ENCODE measurements at places on chromosomes 11 and 22. TPM values are rescaled to one million over a fixed set of nuclear protein-coding genes. Genes with fewer than 3 reads are reported as not detected.

DNA sequence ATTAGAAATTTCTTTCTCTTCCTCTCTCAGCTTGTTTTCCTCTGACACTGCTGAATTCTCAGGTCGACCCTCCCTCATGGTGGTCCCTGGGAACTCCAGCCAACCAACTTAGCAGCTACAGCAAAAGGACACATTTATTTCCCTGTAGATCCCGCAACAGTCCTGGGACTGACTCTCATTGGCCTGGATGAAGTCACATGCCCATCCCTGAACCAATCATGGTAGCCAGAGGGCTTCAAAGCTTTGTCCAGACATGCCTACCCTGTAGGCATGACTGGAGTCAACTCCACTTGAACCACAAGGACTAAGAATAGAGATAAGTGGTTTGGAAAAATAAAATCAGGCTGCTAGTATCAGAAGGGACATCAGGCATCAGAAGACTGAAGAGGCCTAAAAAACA lies 84.6 kb upstream of the LRRC55 start:
- no peak overlapping the region for H3K4me3 ChIP-seq
- H3K27ac ChIP-seq: no peak overlapping the region
- DNase-seq: no peak
- H3K36me3 ChIP-seq: no peaks in the 10 kb centered on the region
- peaks cover 4% of the 10 kb centered on the region for H3K4me1 ChIP-seq
- H3K27me3 ChIP-seq: no peaks in the 10 kb centered on the region

GRCh38 chr11:10600570-10601248 lies 32.2 kb upstream of the LYVE1 start:
- H3K27ac ChIP-seq: no peak overlapping the region
- no peak for DNase-seq
- peaks cover 8% of the 10 kb centered on the region for H3K4me1 ChIP-seq

- no peaks in the 10 kb centered on the region for H3K36me3 ChIP-seq
- DNase-seq: peak; percentile 56
- no peak overlapping the region for H3K4me3 ChIP-seq
- no peak overlapping the region for H3K27ac ChIP-seq
Measured at GRCh38 chr22:46355369-46355995, 20.0 kb downstream of the TRMU start.

DNA sequence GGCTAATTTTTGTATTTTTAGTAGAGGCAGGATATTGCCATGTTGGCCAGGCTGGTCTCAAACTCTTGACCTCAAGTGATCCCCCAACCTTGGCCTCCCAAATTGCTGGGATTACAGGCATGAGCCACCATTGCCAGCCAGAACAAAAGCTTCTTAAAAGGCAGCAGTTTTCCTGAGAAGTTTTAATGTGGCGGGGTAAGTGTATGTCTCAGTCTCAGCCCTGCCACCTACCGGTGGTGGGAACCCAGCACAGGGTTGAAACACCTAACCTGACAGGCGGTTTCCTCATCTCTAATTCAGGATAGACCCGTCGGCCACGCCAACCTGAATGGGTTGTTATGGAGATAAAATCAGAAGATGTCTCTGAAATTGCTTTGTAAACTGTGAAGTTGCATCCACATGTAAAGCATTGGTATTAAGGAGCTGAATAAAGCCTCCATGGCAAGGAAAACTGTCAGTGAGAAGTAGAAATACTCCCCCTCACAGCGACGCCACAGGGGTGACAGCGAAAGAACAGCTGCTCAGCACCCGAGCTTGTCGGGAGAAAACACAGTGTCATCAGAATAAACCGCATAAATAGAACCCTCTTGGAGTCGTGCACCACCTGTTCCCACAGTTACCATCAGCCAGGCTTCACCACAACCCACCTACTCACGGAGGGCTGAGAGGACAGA lies 165.9 kb upstream of the NCAM1 start:
- H3K4me3 ChIP-seq: no peak overlapping the region
- peaks cover 4% of the 10 kb centered on the region for H3K4me1 ChIP-seq
- no peak overlapping the region for H3K27ac ChIP-seq
- DNase-seq: no peak
- no peaks in the 10 kb centered on the region for H3K27me3 ChIP-seq
- H3K36me3 ChIP-seq: no peaks in the 10 kb centered on the region

DNA sequence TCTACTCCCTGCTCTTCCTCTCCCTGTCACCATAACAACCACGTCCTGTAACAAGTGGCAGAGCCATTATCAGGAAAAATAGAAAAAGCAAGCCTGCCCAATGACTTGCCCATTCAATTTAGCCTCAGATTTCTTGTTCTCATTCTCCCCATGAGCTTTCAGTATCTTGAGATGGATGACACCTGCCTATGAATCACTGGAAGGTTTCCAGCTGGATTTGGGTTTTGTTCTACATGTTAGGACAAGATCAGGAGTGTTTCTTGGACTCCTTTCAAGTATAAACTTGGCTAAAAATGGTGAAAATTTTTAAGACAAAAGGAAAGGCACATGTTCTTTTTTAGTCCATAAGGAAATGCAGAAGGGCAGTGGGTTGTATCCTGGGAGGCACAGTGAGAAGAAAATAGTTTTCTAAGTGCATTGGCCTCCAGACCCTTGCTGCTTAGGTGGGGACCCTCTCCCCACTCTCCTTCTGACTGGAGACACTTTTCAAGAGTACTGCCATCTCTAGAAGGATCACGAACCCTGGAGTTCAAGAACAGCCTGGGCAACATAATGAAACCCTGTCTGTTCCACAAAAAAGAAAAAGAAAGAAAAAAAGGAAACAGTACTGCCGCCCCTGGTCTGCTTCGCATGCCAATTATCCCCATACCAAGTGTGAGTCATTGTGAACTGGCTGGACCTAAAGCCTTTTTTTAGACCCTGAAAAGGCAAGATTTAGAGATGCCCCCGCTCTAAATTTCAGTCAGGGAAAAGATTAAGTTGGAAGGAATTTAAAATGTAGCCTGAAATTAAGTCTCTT lies 51.0 kb downstream of the MTNR1B start:
- H3K36me3 ChIP-seq: no peaks in the 10 kb centered on the region
- no peaks in the 10 kb centered on the region for H3K27me3 ChIP-seq
- no peak overlapping the region for H3K27ac ChIP-seq
- DNase-seq: no peak
- no peaks in the 10 kb centered on the region for H3K4me1 ChIP-seq

- H3K4me1 ChIP-seq: no peaks in the 10 kb centered on the region
- H3K27me3 ChIP-seq: no peaks in the 10 kb centered on the region
- DNase-seq: no peak
- H3K27ac ChIP-seq: no peak overlapping the region
- no peaks in the 10 kb centered on the region for H3K36me3 ChIP-seq
Measured at GRCh38 chr22:42171946-42172719, 41.5 kb upstream of the CYP2D6 start.

- H3K4me1 ChIP-seq: no peaks in the 10 kb centered on the region
- H3K27ac ChIP-seq: no peak overlapping the region
- no peak for DNase-seq
- no peaks in the 10 kb centered on the region for H3K27me3 ChIP-seq
- H3K36me3 ChIP-seq: no peaks in the 10 kb centered on the region
- no peak overlapping the region for H3K4me3 ChIP-seq
Measured at GRCh38 chr22:24096758-24097115, 84.5 kb upstream of the SUSD2 start.

DNA sequence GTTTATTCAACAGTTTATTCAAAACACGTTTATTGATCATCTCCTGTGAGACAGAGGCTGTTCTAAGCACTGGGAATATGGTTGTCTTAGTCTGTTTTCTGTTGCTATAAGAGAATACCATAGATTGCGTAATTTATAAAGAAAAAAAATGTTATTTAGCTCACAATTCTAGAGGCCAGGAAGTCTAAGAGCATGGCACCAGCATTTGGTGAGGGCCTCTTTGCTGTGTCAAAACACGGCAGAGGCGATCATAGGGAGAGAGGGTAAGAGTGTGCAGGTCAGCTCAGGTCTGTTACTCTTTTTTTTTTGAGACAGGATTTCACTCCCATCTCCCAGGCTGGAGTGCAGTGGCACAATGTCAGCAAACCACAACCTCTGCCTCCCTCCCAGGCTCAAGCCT lies 5.2 kb upstream of the IL17RA start:
- no peak overlapping the region for H3K4me3 ChIP-seq
- H3K27ac ChIP-seq: no peak overlapping the region
- DNase-seq: no peak
- H3K27me3 ChIP-seq: no peaks in the 10 kb centered on the region

DNA sequence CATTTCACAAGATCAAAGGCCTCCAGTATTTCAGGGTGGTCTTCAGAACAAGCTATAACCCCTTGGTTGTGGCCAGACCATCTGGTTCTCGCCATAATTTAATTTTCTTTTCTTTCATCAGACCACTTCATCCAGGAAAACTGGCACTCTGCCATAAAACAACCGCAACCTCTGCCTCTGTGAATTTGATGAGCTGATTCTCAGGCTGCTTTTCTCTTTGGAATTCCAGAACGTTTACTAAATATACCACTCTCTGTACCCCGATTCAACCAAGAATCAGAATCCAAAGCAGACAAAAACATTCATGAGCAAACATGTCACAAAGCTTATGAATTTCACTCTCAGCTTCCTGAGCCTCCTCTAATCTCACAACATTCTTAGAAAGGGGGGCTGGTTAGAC lies 331.8 kb upstream of the SYN3 start:
- H3K36me3 ChIP-seq: no peaks in the 10 kb centered on the region
- peaks cover 2% of the 10 kb centered on the region for H3K4me1 ChIP-seq
- no peaks in the 10 kb centered on the region for H3K27me3 ChIP-seq
- H3K4me3 ChIP-seq: no peak overlapping the region
- no peak for DNase-seq

DNA sequence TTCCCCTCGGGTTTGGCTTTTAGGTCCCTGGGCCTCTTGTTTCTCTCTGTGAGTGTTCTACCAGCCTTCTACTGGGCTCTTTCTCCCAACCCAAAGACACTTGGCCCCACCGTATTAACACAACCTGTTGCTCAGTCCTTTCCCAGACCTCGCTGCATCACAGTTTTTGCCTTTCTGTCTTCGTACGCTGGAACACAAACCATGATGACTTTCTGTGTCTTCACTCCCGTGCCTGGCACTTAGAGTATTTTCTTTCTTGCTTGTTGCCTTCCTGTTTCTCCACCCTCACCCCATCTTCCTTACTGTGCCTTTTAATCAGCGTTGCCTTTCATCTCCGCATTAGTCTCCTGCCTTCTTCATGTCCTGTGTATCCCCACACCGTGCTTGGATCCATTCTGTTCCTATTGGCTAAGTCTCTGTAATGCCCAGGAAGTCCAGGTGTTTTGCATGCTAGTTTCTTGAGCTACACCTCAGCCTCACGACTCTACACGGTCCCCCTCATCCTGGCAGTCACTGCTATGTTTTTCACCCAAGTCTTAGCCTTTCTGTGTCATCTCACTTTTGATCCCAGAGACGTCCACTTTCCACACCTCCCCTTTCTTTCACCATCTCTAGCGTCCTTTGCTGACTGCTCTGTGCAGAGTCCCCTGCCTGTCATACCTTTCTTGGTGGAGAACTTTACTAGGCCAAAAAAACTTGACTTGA lies 1.6 kb downstream of the MARK2 start:
- H3K27me3 ChIP-seq: no peaks in the 10 kb centered on the region
- no peak for DNase-seq
- H3K4me3 ChIP-seq: peak overlapping the region; percentile 80

GRCh38 chr22:46655861-46656608 lies 35.8 kb downstream of the GRAMD4 start:
- no peaks in the 10 kb centered on the region for H3K36me3 ChIP-seq
- H3K27me3 ChIP-seq: no peaks in the 10 kb centered on the region
- no peak overlapping the region for H3K4me3 ChIP-seq
- H3K4me1 ChIP-seq: peaks cover 12% of the 10 kb centered on the region
- H3K27ac ChIP-seq: no peak overlapping the region

DNA sequence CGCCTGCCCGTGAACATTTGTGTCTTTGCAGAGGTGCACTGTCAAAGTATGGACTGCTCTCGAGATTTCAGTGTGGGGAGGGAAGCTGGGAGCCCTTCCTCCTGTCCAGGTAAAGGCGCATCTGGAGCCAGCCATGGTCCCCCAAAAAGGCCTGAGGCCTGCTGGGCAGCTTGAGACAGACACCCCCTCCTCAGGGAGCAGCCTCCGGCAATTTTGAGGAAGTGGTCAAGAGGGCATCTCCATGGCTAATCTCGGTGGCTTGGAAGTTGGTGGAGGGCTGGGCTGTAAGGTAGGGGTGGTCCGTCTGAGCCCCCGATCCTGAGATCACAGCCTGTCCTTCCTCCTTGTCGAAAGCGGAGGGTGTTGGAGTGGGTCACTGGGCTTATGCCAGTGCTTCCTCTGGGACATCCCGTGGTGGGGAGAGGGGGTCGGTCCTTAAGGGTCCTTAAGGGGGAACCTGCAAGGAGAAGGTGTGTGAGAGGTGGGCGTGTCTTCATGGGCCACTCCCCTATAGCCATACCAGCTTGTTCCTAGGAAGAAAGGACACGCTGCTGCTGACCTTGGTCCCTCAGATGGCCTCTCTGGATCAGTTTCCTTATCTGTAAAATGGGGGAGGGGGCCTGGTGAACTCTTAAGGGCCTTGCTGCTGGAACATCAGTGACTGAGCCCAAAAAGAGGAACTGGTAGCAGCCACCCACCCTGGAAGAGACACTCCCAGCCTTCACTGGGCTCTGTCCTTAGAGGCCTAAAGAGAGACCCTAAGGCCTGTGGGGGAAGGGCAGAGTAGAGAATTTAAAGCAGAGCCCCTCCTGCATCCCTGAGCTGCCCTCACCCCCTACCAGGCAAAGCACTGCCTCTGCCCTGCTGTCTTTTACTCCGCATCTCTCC lies 2.6 kb downstream of the KCNC1 start:
- H3K36me3 ChIP-seq: no peaks in the 10 kb centered on the region
- no peak for DNase-seq
- no peaks in the 10 kb centered on the region for H3K27me3 ChIP-seq
- peaks cover 6% of the 10 kb centered on the region for H3K4me1 ChIP-seq

DNA sequence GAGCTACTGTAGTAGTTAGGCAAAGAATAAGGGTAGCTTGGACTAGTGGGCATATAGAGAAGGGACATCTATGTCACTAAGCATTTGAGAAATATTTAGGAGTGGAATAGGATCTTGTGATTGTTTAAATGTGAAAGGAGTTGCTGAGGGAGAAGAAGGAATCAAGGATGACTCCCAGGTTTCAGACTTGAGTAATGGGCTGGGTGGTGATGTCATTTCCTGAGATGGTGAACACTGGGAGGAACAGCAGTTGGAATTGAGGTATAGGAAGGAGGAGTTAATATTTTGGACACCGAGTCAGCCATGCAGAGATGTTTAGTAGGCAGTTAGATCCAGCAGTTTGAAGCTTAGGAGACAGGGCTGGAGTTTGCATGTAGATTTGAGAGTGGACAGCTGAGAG lies 40.1 kb downstream of the REXO2 start:
- no peaks in the 10 kb centered on the region for H3K27me3 ChIP-seq
- DNase-seq: no peak
- no peaks in the 10 kb centered on the region for H3K36me3 ChIP-seq

DNA sequence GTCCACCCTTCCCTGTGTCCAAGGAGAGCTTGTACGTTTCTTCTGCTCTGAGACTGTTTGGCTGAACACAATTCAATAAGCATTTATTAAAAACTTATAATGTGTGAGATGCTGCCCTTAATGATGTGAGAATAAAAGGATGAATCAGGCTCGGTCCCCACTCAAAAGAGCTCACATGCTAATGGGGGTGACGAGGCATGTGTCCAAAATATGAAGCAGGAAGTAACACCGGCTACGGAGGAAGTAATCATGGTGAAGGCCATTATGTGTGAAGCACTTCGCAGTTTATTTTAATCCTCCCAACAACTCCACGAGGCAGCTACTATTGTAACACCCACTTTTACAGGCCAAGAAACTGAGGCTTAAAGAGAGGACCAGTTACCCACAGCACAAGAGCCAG lies 3.4 kb upstream of the RASD2 start:
- H3K27ac ChIP-seq: no peak overlapping the region
- no peak overlapping the region for H3K4me3 ChIP-seq
- DNase-seq: no peak
- no peaks in the 10 kb centered on the region for H3K36me3 ChIP-seq

The OR8D4 gene
- total RNA-seq: 1.8 TPM

The SHANK3 gene
- 3.6 TPM for total RNA-seq

The P2RX6 gene
- total RNA-seq: 1.6 TPM

The C11orf86 gene
- not detected for total RNA-seq

The OR4A15 gene
- total RNA-seq: not detected

Data from ovary (tissue), 10 donors.